MCF 10A (cell line): ENCODE measurements at places on chromosomes 4 and X.

DNA sequence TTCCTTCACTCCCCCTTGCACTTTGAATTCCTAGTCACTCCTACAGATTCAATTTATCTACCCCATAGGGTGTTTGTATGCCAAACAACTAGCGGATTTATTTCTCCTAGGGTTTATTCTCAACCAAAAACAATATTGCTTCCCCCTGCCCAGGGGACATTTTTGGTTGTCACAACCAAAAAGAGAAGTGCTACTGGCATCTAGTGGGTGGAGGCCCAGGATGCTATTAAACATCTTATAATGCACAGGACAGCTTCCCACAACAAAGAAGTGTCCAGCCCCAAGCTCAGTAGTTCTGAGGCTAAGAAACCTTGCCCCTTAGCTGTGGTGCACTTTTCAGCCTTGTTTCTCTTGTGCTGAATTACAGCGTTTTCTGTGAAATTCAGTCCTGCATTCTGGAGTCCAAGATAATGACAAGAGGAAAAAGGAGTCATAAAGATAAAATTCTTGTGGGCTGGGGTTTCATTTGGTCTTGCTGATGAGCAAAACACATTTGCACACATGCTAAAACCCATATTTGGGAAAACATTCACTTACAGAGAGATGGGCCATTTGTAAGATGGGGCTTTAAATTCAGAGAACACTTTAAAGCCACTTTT lies 11.2 kb upstream of the SYTL4 start:
- H3K4me3 ChIP-seq: no peak overlapping the region
- peaks cover 58% of the 10 kb centered on the region for H3K27me3 ChIP-seq
- DNase-seq: no peak
- no peaks in the 10 kb centered on the region for H3K36me3 ChIP-seq
- H3K27ac ChIP-seq: no peak overlapping the region
- peaks cover 4% of the 10 kb centered on the region for H3K4me1 ChIP-seq

GRCh38 chr4:13865871-13866669 lies 238.5 kb upstream of the BOD1L1 start:
- H3K27me3 ChIP-seq: no peaks in the 10 kb centered on the region
- no peak overlapping the region for H3K4me3 ChIP-seq
- H3K4me1 ChIP-seq: no peaks in the 10 kb centered on the region
- H3K27ac ChIP-seq: no peak overlapping the region
- DNase-seq: no peak

DNA sequence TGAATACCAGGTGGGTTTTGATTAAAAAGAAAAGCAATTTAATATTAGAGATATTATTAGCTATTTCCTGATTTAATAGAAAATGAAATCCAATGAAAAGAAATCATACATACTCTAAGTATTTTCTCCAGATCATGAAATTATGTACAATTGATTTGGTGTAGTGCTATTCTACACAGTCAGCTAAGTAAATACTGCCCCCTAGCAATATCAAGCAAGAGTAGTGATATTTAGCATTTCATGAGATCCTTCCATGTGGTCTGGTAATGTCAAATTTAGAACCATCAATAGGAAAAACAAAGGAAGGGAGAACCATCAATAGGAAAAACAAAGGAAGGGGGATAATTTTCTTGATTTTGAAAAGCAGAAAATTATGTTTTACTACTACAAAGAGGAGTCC lies 114.6 kb downstream of the TBCK start:
- no peak overlapping the region for H3K27ac ChIP-seq
- H3K36me3 ChIP-seq: peaks cover 5% of the 10 kb centered on the region
- DNase-seq: peak; percentile 27
- no peaks in the 10 kb centered on the region for H3K27me3 ChIP-seq

DNA sequence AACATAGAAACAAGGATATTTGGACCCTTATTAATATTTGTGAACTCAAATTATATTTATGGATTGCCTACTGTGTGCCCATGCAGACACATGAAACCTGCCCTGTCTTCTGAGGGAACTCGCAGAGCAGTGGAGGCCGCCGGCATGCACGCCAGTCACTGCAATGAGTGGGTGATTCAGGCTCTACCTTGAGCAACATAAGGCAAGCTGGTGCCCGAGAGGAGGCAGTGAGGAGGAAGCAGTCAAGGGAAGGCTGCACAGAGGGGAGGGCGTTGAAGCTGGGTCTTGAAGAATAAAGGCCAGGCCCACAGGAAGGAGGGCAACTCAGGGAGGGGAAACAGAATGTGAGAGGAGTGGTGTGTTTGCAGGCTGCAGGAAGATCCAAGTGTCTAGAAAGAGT lies 52.8 kb downstream of the PPEF2 start:
- DNase-seq: no peak
- no peaks in the 10 kb centered on the region for H3K27me3 ChIP-seq
- H3K4me3 ChIP-seq: no peak overlapping the region
- no peak overlapping the region for H3K27ac ChIP-seq

GRCh38 chr4:119663160-119663788 lies 34.7 kb upstream of the PDE5A start:
- no peaks in the 10 kb centered on the region for H3K27me3 ChIP-seq
- no peak overlapping the region for H3K27ac ChIP-seq
- DNase-seq: no peak
- no peaks in the 10 kb centered on the region for H3K36me3 ChIP-seq

GRCh38 chr4:7876201-7876875 lies 63.3 kb downstream of the AFAP1 start:
- peaks cover 5% of the 10 kb centered on the region for H3K36me3 ChIP-seq
- no peaks in the 10 kb centered on the region for H3K27me3 ChIP-seq
- H3K4me3 ChIP-seq: no peak overlapping the region
- DNase-seq: no peak
- peaks cover 19% of the 10 kb centered on the region for H3K4me1 ChIP-seq

DNA sequence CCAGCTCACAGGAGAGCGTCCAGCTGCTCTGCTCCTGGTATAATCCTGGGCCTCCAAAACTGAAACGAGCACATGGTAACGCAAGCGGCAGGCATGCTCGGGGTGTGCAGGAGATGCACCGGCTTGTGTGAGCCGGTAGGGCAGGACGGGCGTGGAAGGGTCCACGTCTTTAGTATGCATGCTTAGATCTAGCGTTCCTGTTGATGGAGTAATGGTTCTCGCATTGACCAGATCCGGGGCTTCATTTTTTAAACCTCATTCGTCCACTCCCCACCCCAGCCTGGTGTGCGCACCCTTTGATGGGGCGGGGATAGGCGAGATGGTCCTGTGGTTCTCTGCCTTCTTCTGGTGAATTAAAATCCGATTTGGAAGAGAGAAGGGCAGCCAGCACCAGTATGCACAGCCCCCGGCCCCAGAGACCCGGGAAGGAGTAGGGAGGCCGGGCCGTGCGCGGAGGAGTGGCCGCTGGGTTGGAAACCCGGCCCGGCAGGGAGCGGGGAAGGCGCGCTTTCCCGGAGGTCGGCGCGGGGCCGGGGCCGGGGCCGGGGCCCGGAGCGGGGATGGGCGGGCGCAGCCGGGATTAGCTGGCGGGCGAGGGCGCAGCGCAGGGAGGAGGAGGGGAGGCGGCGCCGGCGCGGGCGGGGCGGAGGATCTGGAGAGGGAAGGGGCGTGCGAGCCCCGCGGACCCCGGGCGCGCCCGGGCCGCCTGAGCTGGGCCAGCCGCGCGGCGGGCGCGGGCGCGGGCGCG lies 39.9 kb downstream of the FAM149A start:
- H3K27ac ChIP-seq: no peak overlapping the region
- peak overlapping the region; percentile 70 for H3K4me3 ChIP-seq
- H3K27me3 ChIP-seq: no peaks in the 10 kb centered on the region
- no peaks in the 10 kb centered on the region for H3K4me1 ChIP-seq
- H3K36me3 ChIP-seq: no peaks in the 10 kb centered on the region

- no peaks in the 10 kb centered on the region for H3K4me1 ChIP-seq
- no peak overlapping the region for H3K27ac ChIP-seq
Observed at GRCh38 chrX:109600237-109600651, 24.7 kb downstream of the KCNE5 start.

DNA sequence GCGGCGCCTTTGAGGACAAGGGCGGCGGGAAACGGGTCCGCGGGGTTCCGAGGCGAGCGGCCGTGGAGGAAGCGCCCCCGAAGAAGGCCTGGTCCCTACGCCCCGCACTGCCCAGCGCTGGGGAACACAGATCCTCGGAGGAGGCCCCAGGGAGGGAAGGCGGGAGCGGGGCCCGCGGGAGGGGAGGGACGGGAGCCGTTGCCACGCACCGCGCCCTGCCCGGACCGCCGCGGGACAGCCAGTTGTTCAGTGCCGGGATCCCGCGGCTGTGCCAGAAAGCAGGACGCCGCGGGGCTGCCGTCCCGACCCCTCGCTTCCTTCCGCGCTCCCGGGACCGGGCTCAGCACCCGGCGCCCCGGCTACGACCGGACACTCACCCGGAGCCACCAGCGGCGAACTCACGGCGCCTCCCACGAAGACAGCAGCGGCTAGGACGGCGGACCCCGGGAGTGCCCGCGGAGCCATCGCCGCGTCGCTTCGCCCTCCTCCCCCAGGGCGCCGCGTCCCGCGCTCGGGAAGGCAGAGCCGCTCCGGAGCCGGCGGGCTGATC lies 278 bp downstream of the RELL1 start:
- H3K4me1 ChIP-seq: peaks cover 27% of the 10 kb centered on the region
- no peaks in the 10 kb centered on the region for H3K27me3 ChIP-seq
- H3K36me3 ChIP-seq: no peaks in the 10 kb centered on the region
- H3K27ac ChIP-seq: peak overlapping the region; percentile 92
- peak; percentile 35 for DNase-seq
- H3K4me3 ChIP-seq: peak overlapping the region; percentile 85

- H3K27me3 ChIP-seq: peaks cover 34% of the 10 kb centered on the region
- DNase-seq: peak; percentile 89
- peak overlapping the region; percentile 37 for H3K27ac ChIP-seq
- H3K4me3 ChIP-seq: peak overlapping the region; percentile 20
- H3K4me1 ChIP-seq: peaks cover 30% of the 10 kb centered on the region
Observed at GRCh38 chrX:53263597-53264094, 17.7 kb downstream of the IQSEC2 start.

GRCh38 chr4:45006078-45006477 lies 279.7 kb upstream of the GNPDA2 start:
- H3K27ac ChIP-seq: peak overlapping the region; percentile 76
- no peaks in the 10 kb centered on the region for H3K27me3 ChIP-seq
- no peaks in the 10 kb centered on the region for H3K36me3 ChIP-seq
- H3K4me3 ChIP-seq: no peak overlapping the region
- no peak for DNase-seq
- H3K4me1 ChIP-seq: peaks cover 13% of the 10 kb centered on the region

GRCh38 chr4:7135389-7135746 lies 57.0 kb upstream of the SORCS2 start:
- no peak overlapping the region for H3K27ac ChIP-seq
- no peaks in the 10 kb centered on the region for H3K36me3 ChIP-seq
- no peak for DNase-seq
- H3K4me3 ChIP-seq: no peak overlapping the region
- peaks cover 12% of the 10 kb centered on the region for H3K27me3 ChIP-seq

- H3K27me3 ChIP-seq: peaks cover 18% of the 10 kb centered on the region
- H3K4me3 ChIP-seq: no peak overlapping the region
- peak; percentile 30 for DNase-seq
- H3K27ac ChIP-seq: no peak overlapping the region
- H3K36me3 ChIP-seq: peaks cover 29% of the 10 kb centered on the region
Observed at GRCh38 chrX:12978205-12979025, 3.5 kb downstream of the TMSB4X start.

DNA sequence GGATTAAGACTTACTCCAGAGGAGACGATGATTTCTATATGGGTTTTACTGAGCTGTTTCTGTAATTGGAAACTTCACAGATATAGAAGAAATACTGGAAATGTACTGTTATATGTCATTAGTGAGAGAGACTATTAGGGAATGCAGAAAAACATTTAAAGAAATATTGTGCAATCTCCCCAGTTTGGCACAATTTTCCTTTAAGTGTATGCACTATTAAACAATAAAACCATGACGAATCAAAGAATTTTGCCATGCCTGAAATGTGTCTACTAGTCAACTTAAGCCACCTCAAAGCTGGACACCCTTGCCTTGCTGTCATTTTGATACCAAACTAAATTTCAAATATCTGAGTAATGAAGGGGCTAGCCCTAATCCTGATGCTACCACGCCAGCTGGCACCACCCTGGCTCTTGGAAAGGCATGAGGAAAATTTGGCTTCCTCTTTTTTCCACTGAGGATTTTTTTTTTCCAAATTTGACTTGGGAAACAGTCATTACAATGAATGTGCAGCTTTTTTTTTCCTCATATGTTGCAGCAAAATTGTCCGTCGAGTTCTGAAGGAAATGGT lies 36.1 kb downstream of the MTTP start:
- H3K27me3 ChIP-seq: no peaks in the 10 kb centered on the region
- no peak overlapping the region for H3K27ac ChIP-seq
- no peaks in the 10 kb centered on the region for H3K4me1 ChIP-seq
- no peaks in the 10 kb centered on the region for H3K36me3 ChIP-seq

DNA sequence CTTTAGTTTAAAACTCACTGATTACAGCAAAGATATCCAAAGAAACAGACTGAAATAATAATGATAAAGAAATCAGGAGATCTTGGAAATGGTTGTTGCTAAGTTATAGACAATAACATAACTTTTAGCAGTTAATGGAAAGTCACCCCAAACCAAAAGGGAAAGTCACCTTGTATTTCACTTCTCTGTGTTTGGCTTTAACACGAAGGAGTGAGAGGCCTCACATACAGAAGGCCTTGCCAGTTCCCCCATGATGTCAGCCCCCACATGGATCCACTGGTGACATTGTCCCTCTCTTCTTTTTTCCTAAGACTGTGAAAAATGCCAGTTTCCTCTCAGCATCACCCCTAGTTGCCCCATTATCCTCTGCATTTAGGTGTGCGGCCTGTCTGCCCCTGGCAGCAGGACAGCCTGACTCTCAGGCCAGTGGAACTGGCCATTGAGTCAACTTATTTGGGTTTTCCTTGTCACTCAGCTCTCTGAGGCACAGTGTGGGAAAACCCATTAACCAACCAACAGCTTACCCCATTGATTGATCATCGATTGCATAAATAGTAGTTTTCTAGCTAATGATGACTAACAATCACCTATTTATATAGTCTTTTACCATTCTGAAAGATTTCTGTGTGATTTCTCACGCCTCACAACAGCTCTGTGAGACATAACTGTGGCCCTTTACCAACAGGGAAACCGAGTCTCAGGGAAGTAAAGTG lies 308.1 kb downstream of the PTTG2 start:
- H3K27ac ChIP-seq: no peak overlapping the region
- no peaks in the 10 kb centered on the region for H3K4me1 ChIP-seq
- no peaks in the 10 kb centered on the region for H3K27me3 ChIP-seq
- DNase-seq: no peak
- no peaks in the 10 kb centered on the region for H3K36me3 ChIP-seq

DNA sequence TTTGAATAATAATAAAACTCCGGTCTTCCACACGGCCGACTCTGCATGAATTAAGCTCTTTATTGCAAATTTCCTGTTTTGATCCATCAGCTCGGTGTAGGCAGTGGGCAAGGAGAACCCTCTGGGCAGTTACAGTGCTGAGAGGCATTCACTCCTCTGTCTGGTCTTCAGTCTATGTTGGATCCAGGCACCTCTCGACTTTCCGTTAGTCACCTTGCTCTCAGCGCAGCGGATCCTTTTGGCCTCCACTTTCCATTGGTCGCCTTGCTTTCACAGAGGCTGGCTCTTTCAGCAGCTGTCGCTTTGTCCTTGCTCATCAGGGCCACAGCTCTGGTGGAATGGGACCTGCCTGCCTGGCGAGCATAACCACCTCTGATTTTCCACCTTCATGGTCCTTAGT lies 52.9 kb downstream of the TRMT44 start:
- H3K27me3 ChIP-seq: no peaks in the 10 kb centered on the region
- H3K4me1 ChIP-seq: no peaks in the 10 kb centered on the region

GRCh38 chr4:165355900-165356300 lies 22.9 kb upstream of the CPE start:
- no peak overlapping the region for H3K4me3 ChIP-seq
- H3K36me3 ChIP-seq: peaks cover 7% of the 10 kb centered on the region
- H3K27me3 ChIP-seq: no peaks in the 10 kb centered on the region
- H3K27ac ChIP-seq: no peak overlapping the region
